Caco-2 (cell line): ENCODE measurements at places on chromosomes 11 and 22. TPM values are rescaled to one million over a fixed set of nuclear protein-coding genes. Genes with fewer than 3 reads are reported as not detected.

Gene RRM1
- total RNA-seq: 136 and 152 TPM in 2 replicates

Gene KRTAP5-1
- total RNA-seq: not detected in 2 replicates

- no peak for DNase-seq
- no peak overlapping the region for H3K27ac ChIP-seq
- H3K36me3 ChIP-seq: no peaks in the 10 kb centered on the region; the same call in 1 of the 2 replicates
- H3K4me3 ChIP-seq: no peak overlapping the region
Observed at GRCh38 chr22:32850591-32851517, 49.3 kb downstream of the TIMP3 start.

Gene WNT7B
- total RNA-seq: 0.57 and 0.77 TPM in 2 replicates

- no peaks in the 10 kb centered on the region for H3K36me3 ChIP-seq
- no peak for DNase-seq
Observed at GRCh38 chr22:22893077-22893805, 5.6 kb downstream of the IGLL5 start.

Gene SYCE3
- total RNA-seq: not detected in 2 replicates
